ENCODE measurements at places on chromosomes 7 and 10.

- no peak for DNase-seq
Observed at GRCh38 chr10:67079126-67079525, 153.3 kb downstream of the LRRTM3 start.

- DNase-seq, result no peak
Observed at GRCh38 chr10:93280121-93280698, 201.9 kb downstream of the MYOF start.

DNA sequence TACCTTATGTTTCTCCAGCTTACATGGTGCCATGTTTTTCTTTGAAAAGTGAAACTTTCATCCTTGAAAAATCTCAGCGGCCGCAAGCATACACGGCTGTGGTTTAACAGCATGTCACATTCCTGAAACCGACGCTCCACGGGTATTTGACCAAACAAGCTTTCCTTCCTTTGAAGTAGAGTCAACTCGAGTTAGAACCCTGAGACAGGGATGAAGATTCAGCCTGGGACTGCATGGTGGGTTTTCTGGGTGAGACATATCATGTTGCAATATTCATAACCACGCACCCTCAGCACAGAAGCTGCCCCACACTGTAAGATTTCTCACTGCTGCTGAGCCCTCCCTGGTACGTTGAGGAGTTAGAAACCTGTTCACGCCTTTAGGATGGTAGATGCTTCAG is 8.1 kb downstream of the CYP26A1 start:
- DNase-seq, result no peak

DNA sequence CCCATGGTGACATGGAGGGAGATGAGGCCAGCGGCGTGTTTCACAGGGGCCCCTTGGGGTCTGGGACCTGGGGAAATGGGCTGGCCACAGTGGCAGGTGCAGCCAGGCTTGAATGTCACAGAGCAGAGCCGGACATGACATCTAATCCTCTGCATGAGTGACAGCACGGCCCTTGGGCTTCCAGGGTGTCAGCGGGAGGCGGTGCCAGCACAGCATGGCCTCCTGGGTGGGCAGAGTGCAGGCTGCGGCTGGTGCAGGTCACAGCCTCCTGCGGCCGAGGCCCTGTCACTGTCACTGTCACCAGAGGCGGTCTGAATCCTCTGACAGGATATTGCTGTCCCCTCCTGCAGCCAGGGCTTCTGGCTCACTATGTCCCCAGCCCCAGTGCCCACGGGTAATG is 18.2 kb downstream of the BHLHA15 start:
- no peak for DNase-seq

- no peak for DNase-seq
Observed at GRCh38 chr10:73408061-73408460, 5.8 kb downstream of the ANXA7 start.

GRCh38 chr10:131213741-131214505 is 97.6 kb downstream of the TCERG1L start:
- no peak for DNase-seq

DNA sequence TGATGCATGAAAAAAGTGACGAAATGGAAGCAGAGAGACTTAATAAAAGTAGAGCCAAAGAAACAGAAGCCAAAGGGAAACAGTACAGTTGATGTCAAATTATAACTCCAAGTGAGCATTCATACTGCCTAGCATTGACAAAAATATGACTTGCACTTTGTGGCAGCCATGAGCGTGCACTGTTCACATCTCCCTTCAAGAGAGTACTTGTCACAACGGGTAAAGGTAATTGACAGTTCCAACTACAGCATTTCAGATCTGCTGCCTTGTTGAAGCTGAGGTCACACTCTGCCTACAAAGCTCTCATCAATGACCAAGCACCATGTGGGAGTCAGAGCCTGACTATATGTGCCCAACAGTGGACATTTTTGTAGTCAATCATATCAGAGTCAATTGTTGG is 54.3 kb downstream of the IQUB start:
- no peak for DNase-seq

- no peak for DNase-seq
Observed at GRCh38 chr7:93196336-93196735, 29.9 kb downstream of the HEPACAM2 start.

DNA sequence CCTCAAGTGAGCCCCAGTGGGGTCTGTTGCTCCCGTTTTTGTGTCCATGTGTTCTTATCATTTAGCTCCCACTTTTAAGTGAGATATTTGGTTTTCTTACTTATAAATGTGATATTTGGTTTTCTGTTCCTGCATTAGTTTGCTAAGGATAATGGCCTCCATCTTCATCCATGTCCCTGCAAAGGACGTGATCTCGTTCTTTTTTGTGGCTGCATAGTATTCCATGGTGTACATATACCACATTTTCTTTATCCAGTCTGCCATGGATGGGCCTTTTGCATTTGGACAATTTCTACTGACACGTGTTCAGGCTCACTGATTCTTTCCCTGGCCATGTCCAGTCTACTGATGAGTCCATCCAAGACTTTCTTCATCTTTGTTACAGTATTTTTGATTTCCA is 9.6 kb downstream of the SFXN2 start:
- DNase-seq, result no peak

- DNase-seq, result no peak
Observed at GRCh38 chr7:39293056-39293823, 273.0 kb upstream of the YAE1 start.

GRCh38 chr10:71657604-71658466 is 61.7 kb downstream of the C10orf105 start:
- no peak for DNase-seq

- DNase-seq, result no peak
Observed at GRCh38 chr7:74222851-74223710, 13.3 kb downstream of the LAT2 start.

DNA sequence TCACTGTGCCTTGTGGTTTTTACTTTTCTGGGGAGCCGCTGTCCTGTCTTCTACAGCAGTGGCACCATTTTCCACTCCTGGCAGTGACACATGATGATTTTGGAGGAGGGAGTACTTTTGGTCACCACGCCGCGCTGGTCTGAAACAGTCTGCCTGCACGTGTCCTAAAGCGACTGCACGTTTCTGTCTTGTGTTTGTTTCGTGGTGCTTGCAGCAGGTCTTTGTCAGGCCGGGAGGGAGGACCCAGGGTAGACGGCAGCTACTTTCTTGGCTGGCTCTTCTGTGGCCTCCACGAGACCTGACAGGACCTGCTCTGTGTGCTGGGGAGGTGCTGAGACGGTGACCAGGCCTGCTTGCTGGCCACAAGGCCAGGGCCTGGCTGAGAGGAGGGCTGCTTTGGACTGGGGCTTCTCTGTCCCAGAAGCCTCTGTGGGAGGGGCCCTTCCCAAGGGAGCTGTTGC is 82.0 kb downstream of the GLRX3 start:
- no peak for DNase-seq

DNA sequence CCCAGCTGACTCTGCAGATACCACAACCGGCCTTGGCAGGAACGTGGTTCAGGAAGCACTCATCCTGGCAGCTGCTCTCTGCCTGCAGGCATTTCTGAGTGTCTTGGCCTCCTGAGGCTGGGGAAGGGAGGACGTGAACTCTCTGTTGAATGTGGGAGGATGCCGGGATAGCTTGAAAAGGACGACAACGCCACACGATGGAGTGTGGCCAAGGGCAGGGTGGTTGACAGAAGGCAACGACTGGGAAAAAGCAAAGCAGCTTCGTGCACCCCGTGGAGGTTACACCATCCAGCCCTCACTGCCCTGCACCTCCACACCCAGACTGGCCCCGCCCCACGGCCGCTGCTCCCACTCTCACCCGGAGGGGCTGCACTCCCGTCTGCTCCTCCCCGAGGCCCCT is 466.1 kb upstream of the FOXK1 start:
- no peak for DNase-seq

GRCh38 chr7:128833148-128833945 is 3.1 kb downstream of the FLNC start:
- DNase-seq, result no peak

GRCh38 chr7:132457658-132458057 is 118.6 kb downstream of the PLXNA4 start:
- no peak for DNase-seq

DNA sequence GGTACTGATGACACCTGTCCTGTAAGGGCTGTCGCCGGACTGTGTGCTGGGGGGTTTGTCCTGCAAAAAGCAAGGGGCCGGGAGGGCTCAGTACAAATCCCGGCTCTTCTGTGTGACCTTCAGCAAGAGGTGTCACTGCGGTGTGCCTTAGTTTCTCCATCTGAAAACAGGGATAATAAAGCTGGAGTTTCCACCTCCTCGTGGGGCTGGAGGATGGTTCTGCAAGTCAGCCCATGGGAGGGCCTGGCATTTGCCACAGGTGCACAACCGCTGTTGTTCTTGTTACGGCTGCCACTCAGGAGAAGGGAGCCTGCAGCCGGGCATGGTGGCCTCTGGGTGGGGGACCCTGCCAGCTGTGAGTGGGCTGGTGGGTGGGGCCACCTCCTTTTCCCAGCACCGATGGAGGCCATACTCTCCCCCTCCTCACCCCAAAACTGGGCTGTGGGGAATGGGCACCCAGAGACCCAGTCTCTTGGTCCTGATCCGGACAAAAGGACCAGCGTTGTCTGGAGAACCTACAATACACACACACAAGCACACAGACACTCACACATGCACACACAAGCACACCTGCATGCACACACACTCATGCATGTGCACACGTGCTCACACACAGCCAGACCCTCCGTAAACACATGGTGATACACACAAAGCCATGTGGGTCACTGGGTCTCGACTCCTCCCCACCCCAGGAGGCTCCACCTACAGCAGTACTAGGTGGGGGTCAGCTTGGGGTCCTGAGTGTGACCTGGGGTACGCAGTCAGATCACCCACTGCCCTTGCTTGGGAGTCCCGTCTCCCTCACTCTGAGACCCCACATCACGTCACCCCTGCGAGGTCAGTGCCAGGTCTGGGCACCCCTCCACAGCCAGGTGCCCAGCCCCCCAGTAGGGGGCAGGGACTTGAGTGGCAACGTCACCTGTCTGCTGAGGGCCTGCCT is 34.1 kb downstream of the ELFN1 start:
- DNase-seq, result no peak

DNA sequence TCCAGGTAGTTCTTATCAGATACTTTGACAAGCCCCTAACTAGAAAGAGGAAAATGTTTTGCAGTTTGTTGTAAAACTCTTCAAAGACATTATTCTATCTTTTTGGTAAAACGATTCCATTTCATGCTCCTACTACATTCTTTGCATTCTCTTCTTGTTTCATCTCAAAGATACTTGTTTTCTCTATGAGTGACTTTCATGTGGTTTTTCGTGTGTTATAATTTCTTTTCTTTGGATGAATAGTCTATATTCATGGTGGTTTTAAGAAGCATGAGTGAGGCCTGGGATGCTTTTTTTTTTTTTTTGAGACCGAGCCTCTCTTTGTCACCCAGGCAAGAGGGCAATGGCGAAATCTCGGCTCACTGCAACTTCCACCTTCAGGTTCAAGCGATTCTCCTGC is 292.5 kb upstream of the LYZL1 start:
- no peak for DNase-seq

GRCh38 chr10:122295451-122295809 is 24.3 kb downstream of the BTBD16 start:
- DNase-seq, result no peak

- DNase-seq, result no peak
Observed at GRCh38 chr7:43691611-43692010, 37.7 kb downstream of the COA1 start.

- DNase-seq, result no peak
Observed at GRCh38 chr10:586716-587115, 102.8 kb downstream of the DIP2C start.

GRCh38 chr10:104255311-104255981 is 754 bp downstream of the GSTO1 start:
- DNase-seq, result no peak

DNA sequence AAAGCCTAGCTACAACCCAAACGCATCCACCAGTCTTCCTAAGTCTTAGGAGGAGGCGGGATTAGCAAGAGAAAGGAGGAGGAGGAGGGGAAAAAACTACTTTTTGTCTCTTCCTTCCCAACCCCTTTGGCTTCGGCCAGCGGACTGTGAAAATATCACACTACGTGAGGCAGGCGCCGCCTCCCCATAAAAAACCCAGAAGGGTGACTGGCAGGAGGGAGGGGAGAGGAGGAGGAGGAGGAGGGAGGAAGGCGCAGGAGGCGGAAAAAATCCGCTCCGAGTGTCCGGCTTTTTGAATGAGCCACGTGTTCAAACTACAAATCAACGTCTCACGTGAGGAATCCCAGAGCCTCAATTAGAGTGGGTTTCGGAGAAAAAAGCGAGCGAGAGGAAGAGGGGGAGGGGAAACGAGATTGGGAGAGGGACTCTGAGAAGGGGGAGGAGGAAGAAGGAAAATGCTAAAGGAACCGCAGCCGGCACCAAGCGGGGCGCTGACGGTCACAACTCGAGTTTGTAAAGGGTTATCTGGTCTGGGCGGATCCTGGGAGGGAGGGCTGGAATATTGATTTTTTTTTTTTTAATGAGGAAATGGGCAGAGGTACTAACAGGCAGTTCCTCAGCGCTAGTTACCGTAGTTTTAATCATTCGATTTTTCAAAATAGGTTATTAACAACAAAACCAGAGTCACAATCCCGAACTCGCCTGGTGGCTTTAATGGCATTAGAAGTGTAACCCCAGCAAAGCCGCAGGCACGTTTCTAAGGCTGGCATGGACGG is at the start of gene IGF2BP3:
TSS of gene IGF2BP3 (minus strand) at position 162 of the 776 bp plus-strand sequence. CDS start 381 bp downstream, outside the sequence.
- DNase-seq, result peak; percentile 19

GRCh38 chr10:72822342-72822986 is 71.1 kb upstream of the OIT3 start:
- no peak for DNase-seq

DNA sequence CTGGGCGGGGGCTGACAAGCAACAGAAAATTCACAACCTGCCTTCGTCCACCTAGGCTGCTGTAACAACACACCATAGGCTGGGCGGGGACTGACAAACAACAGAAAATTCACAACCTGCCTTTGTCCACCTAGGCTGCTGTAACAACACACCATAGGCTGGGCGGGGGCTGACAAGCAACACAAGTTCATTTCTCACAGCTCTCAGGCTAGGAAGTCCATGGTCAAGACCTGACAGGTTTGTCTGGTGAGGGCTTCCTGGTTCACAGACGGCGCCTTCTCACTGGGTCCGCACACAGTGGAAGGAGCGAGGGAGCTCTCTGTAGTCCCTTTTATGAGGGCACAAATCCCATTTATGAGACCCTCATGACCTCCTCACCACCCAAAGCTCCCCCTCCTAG is 52.2 kb downstream of the DIP2C start:
- no peak for DNase-seq

Data from stimulated activated CD4-positive, alpha-beta T cell treated with anti-CD3 and anti-CD28 coated beads, Interleukin-12 subunit alpha, Interleukin-12 subunit beta, amount 100 ng/mL, for 4 hours (primary cell).